ENCODE measurements at places on chromosomes 3 and 15.

DNA sequence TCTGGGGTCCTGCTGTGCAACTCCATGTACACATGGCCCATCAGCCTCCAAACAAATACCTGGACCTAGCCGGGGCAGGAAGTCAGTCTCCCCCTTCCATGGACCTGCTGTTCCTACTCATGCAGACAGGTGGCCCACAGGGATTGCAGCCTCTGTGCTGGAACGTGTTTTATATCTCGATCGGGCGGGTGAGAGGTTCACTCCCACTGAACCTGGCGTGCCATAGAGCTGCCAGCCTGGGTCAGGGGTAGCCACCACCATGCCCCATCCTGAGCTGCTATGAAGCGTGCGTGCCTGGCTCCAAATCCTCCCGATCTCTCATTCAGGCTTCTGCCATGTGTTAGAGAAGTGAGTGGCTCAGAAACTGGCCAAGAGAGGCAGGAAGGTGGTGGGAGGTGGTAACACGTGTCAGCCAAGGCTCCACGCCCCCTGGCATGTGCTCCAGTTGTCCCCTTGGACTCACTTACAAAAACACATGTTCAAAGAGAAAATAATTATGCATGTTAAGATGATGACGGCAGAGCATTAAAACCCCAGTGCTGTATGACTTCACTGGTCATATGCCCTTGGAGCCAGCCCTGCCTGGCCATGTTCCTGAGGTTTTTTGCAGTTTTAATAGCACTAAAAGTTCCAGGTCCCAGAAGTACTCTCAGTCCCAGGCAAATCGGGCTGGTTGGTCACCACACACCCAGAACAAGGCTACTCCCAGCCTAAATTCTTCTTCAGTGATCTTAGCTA lies 30.6 kb downstream of the CTSH start:
- DNase-seq, result no peak

DNA sequence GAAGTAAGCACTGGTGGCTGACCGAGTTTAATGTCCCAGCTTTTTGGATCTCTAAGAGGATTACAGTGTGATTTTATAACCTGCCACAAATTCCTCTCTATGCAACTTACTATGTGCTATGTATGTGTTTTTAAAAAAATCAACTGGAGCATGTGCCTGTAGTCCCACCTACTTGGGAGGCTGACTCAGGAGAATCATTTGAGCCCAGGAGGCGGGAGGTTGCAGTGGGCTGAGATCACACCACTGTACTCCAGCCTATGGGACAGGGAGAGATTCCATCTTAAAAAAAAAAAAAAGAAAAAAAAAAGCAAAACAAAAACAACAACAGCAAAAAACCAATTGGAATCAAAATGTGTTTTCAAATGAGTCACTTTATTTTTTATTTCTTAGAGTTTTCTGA lies 29.6 kb downstream of the DUT start:
- DNase-seq, result no peak

DNA sequence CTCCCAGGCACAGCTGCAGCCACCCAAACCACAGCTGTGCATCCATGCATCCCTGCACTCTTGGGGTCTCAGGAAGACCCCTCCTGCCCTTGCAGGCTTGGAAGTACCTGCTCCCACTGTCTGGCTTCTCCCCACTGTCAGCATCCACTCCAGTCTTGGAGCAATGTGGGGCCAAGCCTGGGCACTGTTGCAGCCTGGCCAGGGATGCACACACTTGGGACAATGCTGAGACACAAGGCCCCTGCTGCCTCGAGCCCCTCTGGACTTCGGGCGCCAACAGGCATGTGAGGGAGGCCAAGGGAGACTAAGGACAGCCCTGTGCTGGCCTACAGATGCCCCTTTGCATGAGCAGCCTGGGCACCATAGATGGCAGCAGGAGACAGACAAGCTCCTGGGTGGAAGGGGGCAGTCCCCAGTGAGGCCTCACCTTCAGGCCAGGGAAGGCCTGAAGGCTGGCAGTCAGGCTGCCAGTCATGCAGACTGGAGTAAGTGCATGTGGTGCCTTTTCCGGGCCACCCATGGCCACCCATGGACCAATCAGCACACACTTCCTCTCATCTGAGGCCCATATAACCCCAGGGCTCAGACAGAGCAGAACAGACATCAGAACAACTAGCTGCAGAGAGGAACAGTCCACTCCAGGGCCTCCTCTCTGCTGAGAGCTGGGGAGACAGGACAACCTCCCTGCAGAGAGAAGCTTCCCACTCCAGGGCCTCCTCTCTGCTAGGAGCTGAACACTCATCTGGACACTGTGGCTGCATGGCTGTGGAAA lies 219.0 kb downstream of the VGLL3 start:
- DNase-seq, result no peak

DNA sequence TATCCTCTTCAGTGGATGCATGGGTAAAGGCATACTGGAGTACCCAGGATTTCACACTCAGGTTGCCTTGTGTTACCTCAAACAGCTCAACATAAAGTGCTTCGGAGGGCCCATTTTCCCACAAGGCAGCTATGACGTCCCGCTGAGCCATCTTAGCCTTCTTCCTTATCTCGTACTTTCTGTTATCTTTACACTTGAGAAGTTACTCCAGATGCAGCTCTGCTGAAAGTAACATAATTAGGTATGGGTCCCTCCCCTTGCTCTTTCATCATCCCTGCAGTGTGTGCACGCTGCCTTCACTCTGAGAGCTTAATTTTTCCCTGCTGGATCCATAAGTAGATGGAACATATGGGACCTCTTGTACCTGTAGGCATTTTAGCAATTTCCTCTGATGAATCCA lies 410.3 kb downstream of the AGBL1 start:
- DNase-seq, result no peak

DNA sequence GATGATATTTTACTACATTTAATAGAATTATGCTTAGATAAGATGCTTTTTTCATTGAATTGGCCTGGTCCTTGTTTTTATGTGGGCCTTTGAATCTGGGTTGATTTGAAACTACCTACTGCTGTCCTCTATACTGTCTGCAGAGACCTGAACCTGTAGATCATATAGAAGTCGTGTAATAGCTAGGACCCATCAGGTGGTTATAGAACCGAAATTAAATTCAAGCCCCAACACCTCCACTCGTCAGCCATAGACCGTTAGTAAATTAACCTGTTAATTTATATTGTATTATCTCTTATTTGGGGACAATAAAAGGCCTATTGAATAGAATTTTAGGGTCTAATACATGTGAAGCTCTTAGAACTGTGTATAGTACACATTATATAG lies 108.4 kb downstream of the MBNL1 start:
- DNase-seq, result no peak

GRCh38 chr15:33910741-33911140 lies 57.6 kb upstream of the CHRM5 start:
- no peak for DNase-seq

GRCh38 chr3:161082063-161082462 lies 23.1 kb downstream of the B3GALNT1 start:
- DNase-seq, result no peak

GRCh38 chr3:43394041-43394554 lies 107.8 kb downstream of the SNRK start:
- DNase-seq, result no peak

DNA sequence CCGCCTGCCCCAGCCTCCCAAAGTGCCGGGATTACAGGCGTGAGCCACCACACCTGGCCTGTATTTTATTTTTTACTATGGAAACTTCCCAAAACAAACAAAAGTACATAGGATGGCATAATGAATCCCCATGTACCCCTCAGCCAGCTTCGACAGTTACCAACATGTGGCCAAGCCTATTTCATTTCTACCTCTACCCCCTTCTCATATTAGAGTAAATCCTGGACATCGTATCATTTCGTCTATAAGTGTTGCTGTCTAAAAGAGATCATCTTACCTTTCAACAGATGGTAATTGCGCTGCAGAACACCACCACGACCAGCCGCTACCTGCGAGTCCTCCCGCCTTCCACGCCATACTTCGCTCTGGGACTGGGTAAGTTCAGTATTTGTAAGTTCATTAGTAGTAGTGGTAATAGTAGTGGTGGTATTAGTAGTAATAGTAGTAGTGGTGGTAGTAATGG lies 44.9 kb downstream of the DLEC1 start:
- no peak for DNase-seq

DNA sequence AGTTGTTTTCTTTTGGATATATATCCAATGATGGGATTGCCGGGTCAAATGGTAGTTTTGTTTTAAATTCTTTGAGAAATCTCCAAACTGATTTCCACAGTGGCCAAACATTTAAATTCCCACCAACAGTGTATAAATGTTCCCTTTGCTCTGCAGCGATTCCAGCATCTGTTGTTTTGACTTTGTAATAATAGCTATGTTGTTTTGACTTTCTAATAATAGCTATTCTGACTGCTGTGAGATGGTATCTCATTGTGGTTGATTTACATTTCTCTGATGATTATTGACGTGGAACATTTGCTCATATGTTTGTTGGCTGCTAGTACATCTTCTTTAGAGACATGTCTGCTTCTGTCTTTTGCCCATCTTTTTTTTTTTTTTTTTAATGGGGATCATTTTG lies 332.2 kb upstream of the GBE1 start:
- no peak for DNase-seq

- no peak for DNase-seq
These were observed 87.7 kb downstream of the ATP10A start for GRCh38 chr15:25775317-25775912.

DNA sequence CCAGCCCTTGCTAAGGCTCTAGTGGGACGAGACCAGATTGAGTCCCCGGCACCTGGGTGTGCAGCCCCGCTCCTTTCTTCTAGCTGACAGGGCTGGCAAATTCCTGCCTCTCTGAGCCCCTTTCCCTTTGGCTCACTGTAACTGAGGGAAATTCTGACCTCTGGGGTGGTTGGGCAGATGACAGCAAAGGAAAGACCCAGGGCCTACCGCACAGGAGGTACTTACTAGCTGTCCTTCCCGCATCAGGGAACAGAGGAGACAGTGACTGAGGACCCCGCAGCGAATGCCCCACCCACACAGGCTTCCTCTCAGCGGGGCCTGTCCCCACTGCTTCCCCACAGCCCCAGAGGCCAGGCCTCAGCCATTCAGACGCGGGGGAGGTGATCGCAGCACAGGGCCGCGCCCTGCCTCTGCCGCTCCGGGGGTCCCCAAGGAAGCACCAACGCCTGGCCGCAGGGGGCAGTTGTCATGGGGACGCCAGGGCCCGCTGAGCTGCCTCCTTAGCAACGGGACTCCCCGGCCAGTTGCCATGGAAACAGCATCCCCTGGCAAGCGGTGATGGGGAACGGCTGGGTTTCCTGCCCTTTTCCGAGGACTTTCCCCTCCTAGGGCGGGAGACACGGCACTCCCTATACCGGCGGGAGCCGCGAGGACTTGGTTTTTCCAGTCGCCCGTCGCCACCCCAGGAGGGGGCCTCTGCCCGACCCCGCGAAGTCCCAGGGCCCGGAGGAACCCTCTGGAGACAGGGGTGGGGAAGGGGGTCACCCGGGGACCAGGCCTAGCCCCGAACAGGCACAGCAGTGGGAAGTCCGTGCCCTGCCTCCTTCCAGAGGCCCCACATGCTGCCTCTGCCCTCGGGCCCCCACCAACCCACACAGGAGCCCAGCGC lies 50.1 kb downstream of the HCN4 start:
- no peak for DNase-seq

DNA sequence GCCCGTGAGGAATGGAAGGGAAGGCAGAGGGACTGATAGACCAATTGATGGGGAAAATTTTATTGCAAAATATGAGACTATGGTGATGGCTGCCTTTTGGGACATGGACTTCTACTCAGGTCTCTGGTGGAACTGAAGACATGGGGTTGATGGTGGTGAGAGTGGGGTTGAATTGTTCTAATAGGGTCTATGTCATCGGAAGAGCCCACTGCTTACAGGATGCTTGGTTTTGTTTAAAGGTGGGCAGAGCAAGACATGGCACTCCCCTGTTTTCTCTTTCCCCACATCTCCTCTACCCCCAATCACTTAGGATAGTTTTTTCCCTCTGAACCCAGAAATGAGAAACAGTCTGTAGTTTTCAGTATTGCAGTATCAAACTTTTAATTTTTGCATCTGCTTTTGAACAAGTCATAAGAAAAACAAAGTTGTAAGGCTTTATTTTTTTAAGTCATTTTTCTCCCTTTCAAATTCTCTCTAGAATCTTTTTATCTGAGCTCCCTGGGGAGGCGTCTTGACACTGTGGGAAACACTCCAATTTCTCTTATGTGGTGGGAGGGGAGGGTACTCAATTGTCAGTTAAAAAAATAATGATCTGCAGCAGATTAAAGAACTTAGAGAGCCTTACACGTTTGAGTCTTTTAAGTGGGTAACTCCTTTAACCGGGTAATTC lies 276.2 kb upstream of the TBC1D5 start:
- DNase-seq, result no peak

GRCh38 chr3:109050591-109051167 lies 67.3 kb downstream of the MORC1 start:
- DNase-seq, result no peak

DNA sequence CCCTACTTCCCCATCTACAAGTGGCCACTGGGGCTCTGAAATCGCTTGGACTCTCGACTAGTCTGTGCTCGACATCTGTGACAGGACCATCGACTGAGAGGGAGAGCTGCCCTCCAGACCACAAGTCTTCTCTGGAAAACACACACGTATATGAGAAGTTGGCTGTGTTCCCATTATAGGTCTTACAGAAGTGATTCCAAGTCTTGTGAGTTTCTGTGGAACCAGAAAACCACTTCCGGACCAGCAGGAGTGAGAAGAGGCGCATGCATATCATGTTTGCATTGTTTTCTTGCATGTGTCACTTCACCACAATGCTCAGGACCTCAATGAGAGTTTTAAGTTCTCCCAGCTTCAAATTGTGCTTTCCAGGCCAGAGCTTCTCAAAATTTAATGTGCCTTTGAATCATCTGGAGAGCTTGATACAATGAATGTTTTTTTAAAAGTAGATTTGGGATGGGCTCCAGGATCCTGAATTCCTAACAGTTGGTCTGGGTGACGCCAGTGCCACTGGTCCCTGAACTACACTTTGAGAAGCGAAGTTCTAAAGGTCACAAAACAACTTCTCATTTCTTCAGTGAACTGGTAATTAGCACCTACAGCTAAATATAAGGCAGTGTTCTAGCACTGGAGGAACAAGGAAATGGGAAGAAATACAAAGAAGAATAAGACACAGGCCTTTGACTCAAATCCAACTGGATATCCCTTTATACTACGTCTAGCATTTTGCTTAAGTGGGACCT lies 15.7 kb downstream of the LIPC start:
- DNase-seq, result no peak

DNA sequence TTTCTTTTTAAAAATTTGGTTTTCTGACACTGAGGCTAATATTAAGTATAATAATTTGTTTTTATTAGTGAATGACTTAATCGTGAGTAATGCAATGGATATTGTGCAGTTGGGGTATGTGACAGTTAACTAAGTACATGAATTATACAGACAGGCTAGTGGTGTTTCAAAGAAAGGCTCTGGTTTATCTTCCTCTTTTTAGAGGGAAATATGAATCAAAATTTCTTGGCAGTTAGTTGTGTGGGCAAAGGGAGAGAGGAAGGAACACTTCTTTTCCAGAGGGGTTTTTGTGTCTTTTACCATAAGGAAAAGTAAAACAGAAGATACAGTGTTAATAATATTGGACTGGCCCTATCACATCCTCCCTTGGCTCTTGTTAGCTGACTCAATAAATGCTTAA lies 2.7 kb downstream of the ZNF654 start:
- DNase-seq, result no peak

DNA sequence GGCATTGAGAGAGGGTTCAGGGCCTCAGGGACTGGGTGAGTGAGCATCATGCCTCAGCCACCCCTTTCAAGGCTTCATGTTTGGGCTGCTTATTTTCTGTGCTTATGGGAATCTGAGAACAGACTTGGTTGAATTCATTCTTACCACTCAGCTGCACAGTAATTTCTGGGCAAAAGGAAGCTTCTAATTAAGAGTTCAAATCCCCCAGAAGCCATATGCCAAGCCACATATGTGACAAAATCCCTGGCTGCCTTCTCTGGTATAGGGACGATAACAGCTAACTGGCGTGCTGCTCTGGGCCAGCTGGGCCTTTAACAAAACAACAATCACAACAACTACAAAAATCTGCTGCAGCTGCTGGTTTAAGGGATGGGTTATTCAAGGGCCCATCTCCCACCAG lies 181.0 kb upstream of the ANKRD28 start:
- DNase-seq, result no peak
